ENCODE measurements at places on chromosomes 2 and 18.
A peak's percentile ranks its signal among the peaks of the same experiment; 100 is the strongest.

DNA sequence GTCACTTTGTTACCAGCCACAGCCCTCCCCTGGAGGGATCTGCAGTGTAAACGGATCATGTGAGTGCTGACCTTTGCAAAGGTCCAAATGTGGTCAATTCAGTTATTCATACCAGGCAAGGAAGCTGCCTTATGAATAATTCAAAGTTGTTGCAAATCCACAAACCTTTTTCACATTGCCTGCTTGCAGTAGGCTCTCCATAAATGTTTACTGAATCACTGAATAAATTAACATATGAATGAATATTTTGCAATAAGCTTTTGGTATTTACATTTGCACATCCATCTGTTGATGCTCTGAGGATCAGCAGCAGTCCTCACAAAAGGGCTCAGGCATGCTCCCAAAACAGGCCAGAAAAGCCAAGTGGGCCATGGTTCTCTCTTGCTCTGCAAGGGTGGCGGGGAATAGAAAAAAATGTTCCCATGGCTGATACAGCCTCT lies 156.8 kb downstream of the VAPA start:
- DNase-seq = no peak

- no peak for DNase-seq
Observed at GRCh38 chr2:109531896-109532727, 81.7 kb downstream of the SEPTIN10 start.

GRCh38 chr2:23476786-23477185 lies 91.8 kb downstream of the KLHL29 start:
- no peak for DNase-seq

GRCh38 chr2:28869494-28870145 lies 489 bp downstream of the TRMT61B start:
- no peak for DNase-seq

DNA sequence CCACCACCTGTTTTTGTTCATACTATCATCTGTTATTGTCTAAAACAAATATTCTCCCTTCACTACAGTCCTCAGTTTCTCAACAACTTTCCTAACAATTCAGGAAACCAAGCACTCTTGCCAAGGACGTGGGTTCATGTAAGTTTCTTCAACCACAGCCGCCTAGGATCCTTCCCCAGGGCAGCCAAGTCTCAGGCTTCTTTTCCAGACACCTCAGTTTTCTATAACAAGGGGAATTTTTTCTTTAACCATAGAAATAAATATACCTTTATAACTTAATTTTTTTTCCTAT lies 39.4 kb upstream of the AGPS start:
- DNase-seq = no peak

DNA sequence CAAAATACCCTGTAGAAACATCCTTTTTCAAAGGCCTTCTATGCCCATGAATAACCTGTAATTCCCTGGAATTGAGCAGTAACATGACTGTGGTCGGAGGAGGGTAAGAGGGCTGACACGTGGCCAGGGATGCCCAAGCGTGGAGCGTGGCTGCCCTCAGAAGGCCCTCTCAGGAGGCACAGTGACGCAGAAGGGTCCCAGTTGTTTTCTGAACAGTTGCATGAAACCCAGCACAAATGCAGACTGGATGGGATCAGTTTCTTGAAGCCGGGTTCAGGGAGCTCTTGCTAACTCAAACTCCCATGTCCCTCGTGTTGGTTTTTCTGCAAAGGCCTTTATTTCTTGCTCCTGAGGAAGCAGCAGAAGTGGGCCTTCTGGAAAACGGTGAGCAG lies 237.0 kb downstream of the ALPK2 start:
- DNase-seq = no peak

DNA sequence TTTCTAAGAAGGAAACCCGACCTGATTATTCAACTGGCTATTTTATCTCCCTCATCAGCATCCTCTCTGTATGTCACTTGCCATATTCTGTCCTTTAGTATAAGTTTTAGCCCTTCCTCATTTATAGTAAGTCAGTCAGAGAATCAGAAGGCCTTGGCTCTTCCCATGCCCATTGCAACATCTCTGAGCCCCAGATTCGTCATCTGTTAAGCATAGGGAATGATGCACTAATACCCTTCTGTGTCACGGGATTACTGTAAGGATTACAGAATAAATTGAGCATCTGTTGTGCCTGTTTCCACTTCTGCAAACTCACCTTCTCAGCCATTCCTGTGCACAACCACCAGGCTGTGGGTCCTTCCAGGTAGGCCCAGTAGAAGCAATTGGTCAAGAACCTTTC lies 258.1 kb upstream of the RAB12 start:
- DNase-seq = no peak

DNA sequence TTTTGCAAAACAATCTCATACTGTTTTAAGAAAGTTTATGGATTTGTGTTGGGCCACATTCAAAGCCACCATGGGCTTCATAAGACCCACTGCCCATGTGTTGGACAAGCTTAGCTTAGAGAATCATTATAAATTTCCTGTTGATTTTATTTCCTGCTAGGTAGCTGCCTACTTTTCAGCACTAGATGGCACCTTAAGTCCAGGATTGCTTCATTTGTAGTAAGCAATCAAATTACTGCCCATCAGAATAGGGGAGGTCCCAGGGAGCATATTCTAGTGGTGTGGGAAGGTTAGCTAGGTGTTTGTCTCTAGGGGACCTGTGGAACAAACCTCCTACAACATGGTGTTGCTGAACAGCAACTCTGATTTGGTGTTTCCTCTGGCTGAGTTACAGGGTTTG lies 11.0 kb upstream of the DCDC2C start:
- no peak for DNase-seq

- peak; percentile 66 for DNase-seq
Observed at GRCh38 chr2:84924173-84925106, 19.0 kb downstream of the TMSB10 start.

GRCh38 chr2:205700331-205701132 lies 18.2 kb downstream of the NRP2 start:
- peak; percentile 32 for DNase-seq

GRCh38 chr2:174013315-174013751 lies 48.2 kb upstream of the SP3 start:
- no peak for DNase-seq

DNA sequence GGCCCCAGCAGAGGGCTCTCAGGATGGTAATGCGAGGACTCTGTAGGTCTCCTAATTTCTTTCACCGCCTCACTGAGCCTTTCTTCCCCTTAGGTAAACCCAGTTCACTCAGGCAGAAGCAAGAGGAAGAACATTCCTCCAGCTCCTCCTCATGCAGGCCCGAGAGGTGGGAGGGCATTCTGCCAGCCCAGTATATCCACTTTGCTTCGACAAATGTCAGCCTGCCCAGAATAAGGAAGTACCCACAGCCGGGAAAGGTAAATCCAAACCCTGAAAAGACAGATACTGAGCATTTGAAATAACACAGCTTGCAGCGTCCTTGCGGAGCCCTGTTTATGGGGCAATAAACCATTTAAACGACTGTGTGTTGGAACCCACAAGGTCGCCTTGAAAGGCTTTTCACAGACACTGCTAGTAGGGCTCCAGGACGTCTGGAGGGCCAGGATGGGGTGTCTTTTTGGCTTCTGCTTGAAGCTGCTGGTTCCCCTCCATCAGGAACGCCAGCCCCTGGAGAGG lies 63.0 kb upstream of the STPG4 start:
- no peak for DNase-seq

DNA sequence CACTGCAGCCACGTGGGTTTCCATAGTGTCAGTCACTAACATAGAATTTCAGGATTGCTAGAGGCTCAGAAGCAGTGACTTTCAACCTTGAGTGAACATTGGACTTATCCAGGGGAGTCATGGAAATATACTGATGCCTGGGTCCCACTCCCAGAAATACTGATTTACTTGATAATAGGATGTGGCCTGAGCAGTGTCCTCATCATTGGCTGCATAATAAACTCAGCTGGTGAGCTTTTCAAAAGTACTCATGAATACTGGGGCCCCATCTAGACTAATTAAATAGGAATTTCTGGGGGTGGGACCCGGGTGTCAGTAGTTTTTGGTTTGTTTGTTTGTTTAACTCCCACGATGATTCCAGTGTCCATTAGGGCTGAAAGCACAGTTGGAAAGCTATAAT lies 141.4 kb downstream of the COL4A4 start:
- no peak for DNase-seq

- DNase-seq = no peak
Observed at GRCh38 chr18:26869640-26870039, 4.1 kb upstream of the AQP4 start.
